ENCODE measurements at places on chromosomes 1 and 21.

- DNase-seq, result no peak
Observed at GRCh38 chr1:25538191-25538767, 5.1 kb upstream of the LDLRAP1 start.

DNA sequence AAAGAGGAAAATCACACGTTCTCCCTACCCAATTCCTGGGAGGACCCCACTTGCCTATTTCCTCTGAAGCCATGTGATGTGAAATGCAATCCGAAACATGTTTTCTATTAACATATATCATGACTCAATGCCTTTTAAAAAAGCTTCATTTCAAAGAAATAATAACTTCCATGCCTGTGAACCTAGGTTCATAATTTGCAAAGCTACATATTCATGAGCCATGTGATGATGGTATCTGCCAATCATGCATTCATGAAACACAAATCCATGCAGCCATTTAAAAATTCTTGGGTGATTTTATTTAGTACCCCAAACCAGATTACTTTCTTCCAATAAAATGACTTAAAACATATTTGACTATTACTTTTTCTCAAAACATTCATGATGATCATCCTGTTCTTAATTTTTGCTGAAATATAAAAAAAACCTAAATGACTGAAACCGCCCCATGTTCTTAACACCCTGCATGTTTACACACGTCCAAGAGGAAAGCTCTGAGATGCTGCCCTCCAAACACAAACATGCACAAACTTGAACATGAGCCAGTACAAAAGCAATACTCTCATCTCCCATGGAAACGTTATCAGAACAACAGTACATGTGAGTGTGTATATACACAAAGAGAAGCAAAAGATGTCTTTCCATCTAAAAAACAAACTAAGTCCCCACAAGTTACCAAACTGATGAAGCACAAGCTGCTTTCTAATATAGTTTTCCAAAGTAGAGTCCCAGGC lies 140.1 kb downstream of the TGFBR3 start:
- DNase-seq, result no peak

DNA sequence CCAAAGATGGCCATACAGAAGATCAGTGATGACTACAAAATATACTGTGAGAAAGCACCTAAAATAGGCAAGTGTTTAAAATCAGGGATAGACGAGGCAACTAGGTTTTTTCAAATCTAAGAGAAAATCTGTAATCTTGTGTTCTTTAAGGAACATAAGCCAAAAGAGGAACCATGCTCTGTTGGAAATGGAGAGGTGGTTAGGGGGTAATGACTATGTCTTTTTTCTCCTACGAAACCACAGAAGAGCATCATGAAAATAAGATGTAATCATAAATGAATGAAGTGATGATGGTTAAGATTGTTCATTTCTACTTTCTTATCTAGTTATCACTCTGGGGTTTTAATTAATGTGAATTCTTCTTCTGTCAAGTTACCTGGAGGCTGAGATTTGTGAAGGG lies 43.1 kb downstream of the RGSL1 start:
- DNase-seq, result no peak

DNA sequence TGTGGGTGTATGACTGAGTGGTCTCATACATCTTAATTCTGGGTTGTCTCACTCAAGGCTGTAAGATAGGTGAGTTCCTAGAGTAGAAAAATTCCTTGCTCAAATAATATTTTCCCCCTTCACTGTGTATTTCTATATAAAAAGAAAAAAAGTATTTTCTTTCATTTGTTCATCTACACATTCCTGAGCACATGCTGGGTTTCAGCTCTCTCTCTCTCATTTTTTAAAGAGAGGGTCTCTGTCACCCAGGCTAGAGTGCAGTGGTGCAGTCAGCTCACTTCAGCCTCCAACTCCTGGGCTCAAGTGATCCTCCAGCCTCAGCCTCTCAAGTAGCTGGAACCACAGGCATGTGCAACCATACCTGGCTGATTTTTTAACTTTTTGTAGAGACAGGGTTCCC lies 22.0 kb downstream of the DDI2 start:
- no peak for DNase-seq

- DNase-seq, result no peak
Observed at GRCh38 chr21:34027721-34028461, 45.5 kb upstream of the MRPS6 start.

DNA sequence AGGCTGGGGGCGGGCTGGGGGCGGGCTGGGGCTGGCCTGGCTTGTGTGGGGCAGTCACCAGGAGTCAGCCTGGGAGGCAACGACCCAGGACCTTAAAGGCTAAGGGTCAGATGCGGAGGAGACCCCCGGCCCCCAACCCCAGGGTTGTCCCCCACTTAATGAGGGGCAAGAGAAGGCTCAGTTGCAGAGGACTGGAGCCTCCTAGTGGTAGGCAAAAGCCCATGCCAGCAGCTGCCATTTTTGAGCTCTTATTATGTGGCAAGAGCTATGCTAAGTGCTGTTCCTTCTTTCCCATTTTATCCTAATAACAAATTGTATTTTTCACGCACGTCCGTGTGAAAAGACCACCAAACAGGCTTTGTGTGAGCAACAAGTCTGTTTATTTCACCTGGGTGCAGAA lies 8.0 kb downstream of the KIAA1614 start:
- DNase-seq, result no peak

DNA sequence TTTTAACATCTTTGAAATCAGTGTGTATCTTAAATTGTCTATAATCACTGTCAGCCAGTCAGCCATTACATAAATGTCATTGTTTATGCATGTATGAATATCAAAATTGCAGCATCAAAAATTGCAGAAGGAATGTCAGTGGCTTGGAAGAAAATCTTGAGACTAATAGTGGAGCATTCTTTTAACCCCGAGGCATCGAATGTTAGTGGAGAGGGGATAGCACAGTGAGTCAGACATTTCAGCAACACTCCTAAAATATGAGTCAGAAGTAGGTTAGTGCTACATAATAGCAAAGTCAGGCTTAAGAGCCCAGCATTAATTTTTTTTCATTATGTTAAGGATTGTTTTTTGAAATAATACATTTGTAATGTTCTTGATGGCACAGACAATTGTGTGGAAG lies 45.5 kb downstream of the SNRPE start:
- DNase-seq, result no peak

- DNase-seq, result no peak
Observed at GRCh38 chr1:11175461-11175860, 13.7 kb upstream of the ANGPTL7 start.

DNA sequence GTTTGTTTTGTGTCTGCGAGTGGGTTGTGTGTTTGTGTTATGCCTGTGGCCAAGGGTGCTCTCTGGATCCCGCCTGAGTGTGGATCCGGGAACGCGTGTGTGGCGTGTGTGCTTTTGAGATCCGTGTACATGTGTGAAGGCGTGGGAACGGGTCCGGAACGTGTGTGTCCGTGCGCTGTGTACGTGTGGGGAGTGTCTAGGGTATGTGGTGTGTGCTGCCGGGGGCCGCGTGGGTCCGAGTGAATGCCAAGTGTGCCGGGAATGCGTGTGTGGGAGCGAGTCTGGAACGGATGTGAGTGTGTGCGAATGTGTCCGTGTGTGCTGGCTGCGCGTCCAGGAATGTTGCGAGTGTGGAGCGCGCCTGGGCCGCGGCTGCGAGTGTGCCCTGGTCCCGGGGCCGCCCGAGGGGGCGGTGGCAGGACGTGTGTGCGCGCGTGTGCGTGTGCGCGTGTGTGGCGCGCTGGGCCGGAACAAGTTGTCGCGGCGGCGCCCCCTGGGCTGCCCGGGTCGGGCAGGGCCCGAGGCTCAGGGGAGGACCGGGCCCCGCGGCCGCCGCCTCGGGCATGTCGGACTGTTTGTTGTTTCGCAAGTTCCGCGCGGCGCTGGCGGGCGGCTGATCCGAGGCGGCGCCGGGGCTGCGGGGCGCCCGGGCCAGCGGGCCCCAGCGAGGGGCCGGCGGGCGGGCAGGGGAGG lies 953 bp downstream of the PTPRU start:
- DNase-seq, result no peak

- no peak for DNase-seq
Observed at GRCh38 chr1:241810769-241811405, 37.1 kb upstream of the EXO1 start.

GRCh38 chr1:56255516-56256152 lies 323.7 kb downstream of the PLPP3 start:
- no peak for DNase-seq

GRCh38 chr1:18217398-18218043 lies 109.9 kb downstream of the IGSF21 start:
- DNase-seq, result no peak

DNA sequence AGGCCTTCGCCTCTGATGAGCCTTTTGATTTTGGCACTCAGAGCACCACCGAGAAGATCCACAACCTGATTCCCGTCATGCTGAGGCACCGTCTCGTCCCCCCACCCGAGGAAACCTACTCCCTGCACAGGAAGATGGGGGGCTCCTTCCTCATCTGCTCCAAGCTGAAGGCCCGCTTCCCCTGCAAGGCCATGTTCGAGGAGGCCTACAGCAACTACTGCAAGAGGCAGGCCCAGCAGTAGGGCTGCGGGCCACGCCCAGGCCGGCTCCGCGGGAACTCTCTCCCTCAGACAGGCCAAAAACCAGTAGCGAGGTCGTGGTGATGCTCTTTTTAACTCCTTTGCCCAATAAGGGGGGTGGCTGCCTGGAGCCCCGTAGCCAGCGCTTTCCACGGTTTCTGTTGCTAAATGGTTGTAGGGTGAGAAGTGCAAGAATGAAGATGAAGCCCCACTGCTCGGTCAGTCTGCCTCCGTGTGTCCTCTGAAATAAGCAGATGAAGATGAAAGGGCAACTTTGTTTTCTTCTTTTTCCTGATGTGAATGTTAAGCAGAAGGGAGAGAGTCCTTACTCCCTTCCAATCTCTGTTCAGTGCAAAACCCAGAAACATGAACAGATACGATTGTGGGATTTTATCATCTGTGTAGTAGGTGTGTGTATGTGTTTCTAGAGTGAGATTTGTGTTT lies 46.5 kb downstream of the COQ8A start:
- no peak for DNase-seq

DNA sequence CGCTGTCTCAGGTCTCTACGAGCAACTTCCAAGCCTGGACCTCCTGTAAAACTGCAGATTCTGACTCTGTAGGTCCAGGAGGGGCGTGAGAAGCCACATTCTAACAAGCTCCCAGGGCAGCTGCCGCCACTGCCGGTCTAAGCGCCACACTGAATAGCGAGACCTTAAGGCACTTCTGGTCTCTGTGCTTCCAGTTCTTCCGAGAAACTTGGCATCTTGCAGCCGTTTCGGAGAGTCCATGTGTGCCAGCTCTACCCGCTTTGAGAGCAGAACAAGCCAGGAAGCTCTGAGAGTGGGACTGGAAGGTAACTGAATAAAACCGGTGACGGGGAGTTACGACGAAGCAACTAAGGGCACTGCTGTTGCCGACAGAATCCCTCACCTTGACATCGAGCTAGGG lies 12.5 kb downstream of the AGT start:
- DNase-seq, result no peak

GRCh38 chr1:40372658-40373322 lies 737 bp upstream of the SMAP2 start:
- no peak for DNase-seq
